ENCODE measurements at places on chromosomes 6 and 20.

DNA sequence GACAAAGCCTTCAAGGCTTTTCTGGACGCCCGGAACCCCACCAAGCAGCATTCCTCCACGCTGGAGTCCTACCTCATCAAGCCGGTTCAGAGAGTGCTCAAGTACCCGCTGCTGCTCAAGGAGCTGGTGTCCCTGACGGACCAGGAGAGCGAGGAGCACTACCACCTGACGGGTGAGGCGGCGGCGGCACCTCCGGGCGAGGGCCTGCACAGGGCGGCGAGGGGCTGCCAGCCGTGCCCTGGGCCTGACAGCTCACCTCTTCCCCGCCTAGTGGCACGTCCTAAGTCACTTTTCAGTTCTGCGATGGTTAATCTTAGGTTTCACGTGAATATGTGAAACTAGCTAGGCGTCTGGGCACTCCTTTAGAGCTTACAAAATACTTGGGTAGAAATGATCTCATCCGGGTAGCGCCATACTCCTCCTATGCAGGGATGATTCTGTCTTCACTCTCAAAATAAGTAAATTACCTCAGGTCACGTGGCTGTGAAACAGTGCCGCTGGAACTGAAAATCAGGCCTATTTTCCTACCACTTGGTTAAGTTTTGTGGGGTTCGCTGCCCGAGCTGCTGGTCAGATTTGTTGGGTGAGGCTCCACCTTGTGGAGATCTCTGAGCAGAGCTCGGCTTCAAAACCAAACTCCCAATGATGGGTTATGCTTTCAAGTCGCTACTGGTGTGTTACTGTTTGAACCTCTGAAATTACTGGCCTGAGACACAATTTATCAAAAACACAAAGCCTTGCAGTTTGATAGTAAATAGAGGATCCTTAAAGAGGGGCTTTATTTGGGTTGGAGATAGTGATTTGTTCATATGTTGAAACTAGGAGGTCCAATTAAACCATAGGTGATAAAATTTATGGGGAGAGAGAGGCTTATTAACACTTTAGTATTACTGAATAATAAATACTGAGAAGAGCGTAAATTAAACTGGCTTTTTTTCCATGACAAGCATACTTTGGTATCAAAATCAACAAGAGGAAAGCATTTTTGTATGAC is 15.5 kb upstream of the CLDN20 start:
- DNase-seq, result peak; percentile 66

- DNase-seq, result no peak
Measured at GRCh38 chr6:133740816-133741215, 148.1 kb upstream of the TCF21 start.

DNA sequence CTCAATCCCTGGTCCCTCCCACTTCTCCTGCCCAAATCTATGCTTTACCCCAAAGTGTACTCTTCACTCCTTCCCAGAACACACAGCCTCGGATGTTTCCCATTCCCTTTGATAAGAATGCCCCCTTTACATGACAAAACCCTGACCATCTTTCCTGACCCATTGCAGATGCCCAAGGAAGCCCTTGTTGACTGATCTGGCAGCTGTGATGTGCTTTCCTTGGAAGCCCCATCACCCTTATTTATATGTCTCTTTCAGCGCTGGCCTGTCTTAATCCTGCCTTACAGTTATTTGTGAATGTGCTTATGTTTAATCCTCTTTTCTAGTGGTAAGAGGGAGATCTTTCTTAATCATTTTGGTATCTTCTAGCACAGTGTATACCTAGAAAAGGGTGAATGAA is 523.1 kb downstream of the CD83 start:
- DNase-seq, result no peak

- no peak for DNase-seq
Measured at GRCh38 chr6:145245119-145245518, 490.2 kb downstream of the EPM2A start.

DNA sequence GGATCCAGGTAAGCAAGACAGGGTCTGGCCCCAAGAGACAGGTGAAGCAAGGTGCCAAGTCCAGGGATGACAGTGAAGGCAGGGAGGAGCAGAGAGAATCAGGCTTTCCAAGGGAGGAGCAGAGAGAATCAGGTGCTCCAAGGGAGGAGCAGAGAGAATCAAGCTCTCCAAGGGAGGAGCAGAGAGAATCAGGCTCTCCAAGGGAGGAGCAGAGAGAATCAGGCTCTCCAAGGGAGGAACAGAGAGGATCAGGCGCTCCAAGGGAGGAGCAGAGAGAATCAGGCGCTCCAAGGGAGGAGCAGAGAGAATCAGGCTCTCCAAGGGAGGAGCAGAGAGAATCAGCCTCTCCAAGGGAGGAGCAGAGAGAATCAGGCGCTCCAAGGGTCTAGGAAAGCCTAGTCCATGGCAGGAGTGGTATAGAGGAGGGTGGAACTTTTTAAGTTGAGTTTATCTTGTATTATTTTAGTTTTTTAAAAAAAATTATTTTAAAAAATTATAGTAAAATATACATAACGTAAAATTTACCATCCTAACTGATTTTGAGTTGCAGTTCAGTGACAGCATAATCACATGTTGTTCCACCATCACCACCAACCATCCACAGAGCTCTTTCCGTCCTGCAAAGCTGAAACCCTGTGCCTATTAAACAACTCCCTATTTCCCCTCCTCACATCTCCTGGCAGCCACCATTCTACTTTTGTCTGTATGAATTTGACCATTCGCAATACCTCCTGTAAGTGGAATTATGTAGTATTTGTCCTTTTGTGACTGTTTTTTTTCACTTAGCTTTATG is 64.1 kb downstream of the SASH1 start:
- no peak for DNase-seq

- DNase-seq, result no peak
Measured at GRCh38 chr6:13454286-13455221, 32.8 kb downstream of the GFOD1 start.

DNA sequence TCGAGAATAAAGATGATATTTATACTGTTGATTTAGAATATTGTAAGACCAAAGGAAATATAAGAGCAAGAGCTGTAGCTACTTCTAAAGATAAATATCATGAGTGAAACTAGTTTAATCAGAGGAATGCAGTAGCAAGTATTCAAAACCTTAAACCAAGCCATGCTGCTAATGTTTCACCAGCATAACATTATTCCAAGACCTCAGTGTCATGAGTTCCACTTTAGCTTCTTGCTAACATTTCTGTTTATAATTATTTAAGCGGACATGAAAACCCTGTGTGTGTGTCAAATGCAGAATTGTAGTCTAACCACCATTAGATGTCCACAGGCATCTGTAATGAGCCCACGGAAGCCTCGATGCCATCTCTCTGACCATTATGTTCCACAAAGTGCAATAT is 752.6 kb upstream of the MARCKS start:
- DNase-seq, result no peak

- no peak for DNase-seq
Measured at GRCh38 chr20:56032251-56032650, 26.9 kb upstream of the CBLN4 start.

GRCh38 chr20:6053064-6053775 is 640 bp downstream of the LRRN4 start:
- DNase-seq, result no peak

DNA sequence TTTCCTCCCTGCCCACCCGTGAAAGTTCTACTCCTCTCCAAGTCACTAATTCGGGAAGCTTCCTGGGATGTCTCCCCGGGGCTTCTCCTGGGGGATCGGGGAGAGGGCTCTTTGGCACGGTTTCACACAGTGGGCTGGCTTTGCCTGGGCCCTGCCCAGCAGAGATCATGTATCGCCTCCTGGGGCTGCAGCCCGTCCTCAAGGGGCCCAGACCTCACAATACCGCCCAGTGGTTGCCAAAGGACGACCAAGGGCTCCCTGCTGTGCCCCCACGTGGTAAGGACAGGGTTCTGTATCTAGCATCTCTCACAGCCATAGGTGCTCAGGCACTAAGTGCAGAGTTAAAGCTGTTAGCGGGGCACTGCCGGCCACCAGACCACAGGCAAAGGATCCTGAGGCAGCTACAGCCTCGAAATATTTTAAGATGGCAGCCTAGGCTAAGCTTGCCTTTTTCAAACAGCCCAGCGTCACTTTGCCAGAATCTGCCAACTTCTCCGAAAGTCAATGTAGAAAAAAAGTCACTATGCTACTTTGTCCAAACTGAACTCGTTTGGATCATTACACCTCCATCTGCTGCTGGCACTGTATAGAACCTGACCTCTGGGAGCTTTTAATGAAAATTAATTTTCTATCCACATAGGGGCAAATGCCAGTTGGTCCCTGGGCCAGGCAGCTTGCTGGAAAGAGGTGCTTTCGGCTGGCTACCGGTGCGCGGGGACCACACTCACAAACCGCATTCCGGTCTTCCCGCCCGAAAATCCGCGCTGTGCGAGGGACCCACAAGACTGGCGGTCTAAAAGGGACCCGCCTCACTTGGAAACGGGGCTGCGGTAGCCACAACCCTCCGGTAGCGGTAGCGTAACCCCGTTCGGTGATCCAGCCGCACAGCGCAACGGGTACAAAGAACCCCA is 1.3 kb upstream of the NNAT start:
- no peak for DNase-seq

DNA sequence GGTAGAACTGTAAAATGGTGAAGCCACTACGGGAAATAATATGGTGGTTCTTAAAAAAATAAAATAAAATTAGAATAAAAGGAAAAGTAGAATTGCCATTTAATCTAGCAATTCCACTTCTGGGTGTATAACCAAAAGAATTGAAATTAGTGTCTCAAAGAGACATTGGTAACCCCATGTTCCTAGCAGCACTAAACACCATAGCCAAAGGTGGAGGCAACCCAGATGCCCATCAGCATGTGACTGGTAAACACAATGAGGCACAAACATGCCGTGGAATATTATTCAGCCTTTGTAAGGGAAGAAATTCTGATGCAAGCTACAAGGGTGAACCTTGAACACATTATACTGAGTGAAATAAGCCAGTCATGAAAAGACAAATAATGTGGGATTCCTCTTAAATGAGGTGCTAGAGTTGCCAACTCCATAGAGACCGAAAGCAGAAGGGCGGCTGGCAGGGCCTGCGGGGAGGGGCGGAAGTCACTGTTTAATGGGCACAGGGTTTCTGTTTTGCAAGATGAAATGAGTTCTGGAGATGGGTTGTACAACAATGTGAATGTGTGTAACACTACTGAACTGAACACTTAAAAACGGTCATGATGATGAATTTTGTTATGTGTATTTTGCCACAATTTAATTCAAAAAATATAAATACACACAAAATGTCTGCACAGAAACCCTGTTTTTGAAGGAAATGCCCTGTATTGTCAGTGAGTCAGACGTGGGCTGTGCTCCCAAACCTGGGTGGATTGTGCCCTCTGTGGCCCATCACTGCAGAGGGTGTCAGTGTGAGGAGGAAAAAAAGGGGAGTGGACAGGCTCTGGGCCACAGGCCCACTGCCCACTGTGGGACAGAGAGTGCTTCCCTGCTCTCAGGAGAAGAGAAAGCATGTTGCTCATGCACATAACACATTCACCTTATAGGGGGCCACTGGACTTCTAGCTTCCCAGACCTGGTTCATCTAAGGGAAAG is 49.6 kb upstream of the CD93 start:
- DNase-seq, result no peak
